ENCODE measurements at places on chromosomes 12 and 14.

- peak; percentile 3 for DNase-seq
Observed at GRCh38 chr12:40152783-40153383, 47.0 kb upstream of the SLC2A13 start.

- DNase-seq, result no peak
Observed at GRCh38 chr14:58297412-58297761, 968 bp upstream of the ARID4A start.

- no peak for DNase-seq
Observed at GRCh38 chr12:1434296-1434955, 160.0 kb downstream of the FBXL14 start.

- DNase-seq, result no peak
Observed at GRCh38 chr14:68796418-68797101, 3.7 kb upstream of the ZFP36L1 start.

- no peak for DNase-seq
Observed at GRCh38 chr14:61706096-61706690, 10.9 kb downstream of the HIF1A start.

DNA sequence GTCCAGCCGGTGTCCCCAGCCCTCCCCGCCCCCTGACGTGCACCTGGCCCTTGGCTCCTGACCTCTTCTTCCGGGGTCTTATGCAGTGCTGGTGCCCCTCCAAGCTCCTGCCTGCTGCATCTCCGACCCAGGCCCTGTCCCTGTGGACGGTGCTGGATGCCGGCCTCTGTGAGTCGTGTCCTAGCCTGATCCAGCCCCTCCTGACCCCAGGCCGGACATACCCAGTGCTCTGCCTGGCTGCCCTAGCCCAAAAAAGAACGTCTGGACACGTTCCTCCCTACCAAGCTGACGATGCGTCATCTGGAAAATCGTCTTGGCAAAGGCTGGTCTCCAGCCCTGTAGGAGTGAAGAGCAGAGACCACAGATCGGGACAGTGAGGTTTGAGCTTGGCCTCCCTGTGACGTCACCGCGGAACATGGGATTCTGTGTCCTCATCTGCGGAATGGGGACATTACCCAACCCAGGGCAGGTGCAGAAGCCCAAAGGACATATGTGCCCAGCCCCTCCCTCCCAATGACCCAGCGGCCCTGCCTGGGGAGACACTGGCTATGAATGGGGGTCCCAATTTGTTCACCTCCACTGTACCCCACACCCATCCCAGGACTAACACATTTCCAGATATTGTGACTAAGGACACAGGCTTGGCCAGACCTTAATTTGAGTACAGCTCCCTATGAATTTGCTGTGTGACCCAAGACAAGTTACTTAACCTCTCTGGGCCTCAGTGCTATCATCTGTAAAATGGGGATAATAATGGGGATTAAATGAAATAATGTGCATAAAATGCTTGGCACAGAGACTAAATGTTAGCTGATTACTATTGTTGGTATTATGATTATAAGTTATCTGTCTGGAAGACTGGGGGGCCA lies 51.0 kb upstream of the BCL11B start:
- DNase-seq, result no peak

GRCh38 chr14:90518941-90519256 lies 122.1 kb downstream of the CALM1 start:
- DNase-seq, result no peak

GRCh38 chr14:55256586-55256985 lies 14.6 kb upstream of the FBXO34 start:
- no peak for DNase-seq

DNA sequence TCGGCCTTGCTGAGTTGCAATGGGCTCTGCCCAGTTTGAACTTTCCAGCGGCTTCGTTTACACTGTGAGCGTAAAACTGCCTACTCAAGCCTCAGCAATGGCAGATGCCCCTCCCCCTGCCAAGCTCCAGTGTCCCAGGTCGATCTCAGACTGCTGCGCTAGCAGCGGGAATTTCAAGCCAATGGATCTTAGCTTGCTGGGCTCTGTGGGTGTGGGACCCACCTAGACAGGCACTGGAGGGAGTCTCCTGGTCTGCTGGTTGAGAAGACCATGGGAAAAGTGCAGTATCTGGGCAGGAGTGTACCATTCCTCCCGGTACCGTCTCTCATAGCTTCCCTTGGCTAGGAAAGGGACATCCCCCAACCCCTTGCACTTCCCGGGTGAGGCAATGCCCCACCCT lies 88.2 kb downstream of the KLHL28 start:
- DNase-seq, result no peak

- no peak for DNase-seq
Observed at GRCh38 chr14:61222388-61222787, 58.8 kb downstream of the TMEM30B start.

DNA sequence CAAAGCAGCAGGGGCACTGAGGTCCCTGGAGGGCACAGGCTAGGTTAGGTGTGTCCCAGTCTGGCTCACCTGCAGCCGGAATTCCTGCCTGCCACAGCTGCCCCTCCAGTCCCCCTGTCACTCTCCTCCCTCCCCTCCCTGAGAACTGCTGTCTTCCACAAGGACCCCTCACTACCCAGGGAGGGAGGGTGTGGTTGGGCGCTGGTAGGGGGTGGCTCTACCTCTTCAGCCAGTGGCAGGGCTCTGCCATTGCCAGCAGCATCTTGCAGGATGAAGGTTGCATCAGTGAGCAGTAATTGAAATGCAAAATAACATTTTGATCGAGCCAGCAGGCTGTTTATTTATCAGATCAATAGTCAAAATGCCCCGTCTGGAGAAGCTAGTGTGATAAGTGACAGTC lies 45.7 kb downstream of the ESRRB start:
- DNase-seq, result no peak

DNA sequence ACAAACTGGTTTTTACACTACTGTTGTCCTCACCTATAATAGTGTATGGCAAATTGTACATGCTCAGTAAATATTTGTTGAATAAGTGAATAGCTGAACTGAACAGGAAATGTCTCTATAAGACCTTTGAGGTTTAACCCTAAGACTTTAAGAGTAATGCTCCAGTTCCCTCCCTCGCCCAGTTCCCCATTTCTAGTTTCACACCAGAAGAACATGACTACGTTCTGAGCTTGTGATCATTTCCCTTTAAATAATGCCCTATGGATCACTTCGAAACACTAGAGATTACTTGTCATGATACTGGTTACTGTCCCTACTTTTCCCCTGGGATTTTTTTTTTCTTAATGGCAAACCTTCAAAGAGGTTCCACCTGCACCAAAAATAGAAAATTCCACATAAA lies 69.3 kb downstream of the PRKD1 start:
- no peak for DNase-seq

DNA sequence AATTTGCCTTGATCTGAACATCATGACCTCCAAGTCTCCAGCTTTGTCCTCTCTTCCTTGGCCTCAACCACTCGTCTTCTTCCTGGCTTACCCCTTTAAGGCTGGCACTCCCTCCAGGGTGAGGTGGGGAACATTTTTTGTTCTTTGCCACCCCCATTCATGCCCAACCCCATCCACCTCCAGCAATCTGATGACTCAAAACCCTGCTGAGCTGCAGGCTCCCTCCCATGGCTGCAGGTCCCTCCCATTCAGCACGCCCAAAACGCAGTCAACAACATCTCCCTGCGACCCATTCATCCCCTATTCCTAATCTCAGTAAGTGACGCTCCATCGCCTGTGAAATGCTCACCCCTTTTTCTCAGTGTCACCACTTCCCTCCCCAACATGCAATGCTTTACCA lies 138.8 kb upstream of the PRMT8 start:
- no peak for DNase-seq

GRCh38 chr14:105333020-105333490 lies 18.5 kb downstream of the PACS2 start:
- no peak for DNase-seq

GRCh38 chr12:41531147-41531829 lies 343.2 kb downstream of the PDZRN4 start:
- DNase-seq, result no peak

- DNase-seq, result no peak
Observed at GRCh38 chr12:130192642-130193345, 30.5 kb downstream of the FZD10 start.

- no peak for DNase-seq
Observed at GRCh38 chr12:89863493-89863938, 154.9 kb upstream of the ATP2B1 start.

- no peak for DNase-seq
Observed at GRCh38 chr14:20499881-20500280, 5.5 kb upstream of the RNASE10 start.

- no peak for DNase-seq
Observed at GRCh38 chr12:110637869-110638441, 24.0 kb downstream of the TCTN1 start.

DNA sequence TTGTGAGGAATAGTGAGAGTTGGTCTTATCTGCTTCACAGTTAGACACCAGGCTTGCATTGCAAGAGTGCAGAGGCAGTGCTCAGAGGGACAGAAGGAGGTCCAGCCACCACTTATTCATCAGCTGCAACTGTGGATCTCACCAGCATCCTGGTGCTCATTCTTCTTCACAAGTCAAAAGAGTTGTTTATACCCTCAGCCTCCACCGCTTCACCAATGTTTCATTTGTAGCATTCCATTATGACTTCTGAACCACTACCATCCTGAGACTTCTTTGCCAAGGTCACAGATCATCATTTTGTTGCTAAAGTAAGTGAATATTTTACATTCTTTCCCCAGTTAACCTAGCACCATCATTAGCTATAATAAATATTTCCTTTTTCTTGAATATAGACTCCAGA lies 230.5 kb upstream of the KITLG start:
- no peak for DNase-seq

- DNase-seq, result peak; percentile 41
Observed at GRCh38 chr12:46160101-46160980, 108.5 kb downstream of the SLC38A1 start.

DNA sequence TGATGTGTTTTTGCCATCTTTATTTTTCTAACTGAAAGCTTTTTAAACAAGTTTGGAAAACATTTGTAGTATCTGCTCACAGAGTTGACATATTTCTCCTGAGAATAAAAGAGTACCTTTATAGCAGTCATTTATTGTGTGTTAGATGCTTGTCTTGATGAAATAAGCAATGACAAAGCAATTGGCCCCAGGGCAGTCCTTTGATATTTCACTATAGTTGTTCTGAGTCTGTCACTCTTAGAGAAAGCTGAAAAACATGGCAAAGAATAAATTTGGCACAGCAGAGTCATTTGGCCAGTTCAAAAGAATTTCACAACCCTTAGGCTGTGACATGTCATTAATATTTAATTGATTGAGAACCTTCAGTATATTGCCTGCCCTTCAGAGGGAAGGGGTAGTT lies 166.2 kb downstream of the PTPRO start:
- no peak for DNase-seq

DNA sequence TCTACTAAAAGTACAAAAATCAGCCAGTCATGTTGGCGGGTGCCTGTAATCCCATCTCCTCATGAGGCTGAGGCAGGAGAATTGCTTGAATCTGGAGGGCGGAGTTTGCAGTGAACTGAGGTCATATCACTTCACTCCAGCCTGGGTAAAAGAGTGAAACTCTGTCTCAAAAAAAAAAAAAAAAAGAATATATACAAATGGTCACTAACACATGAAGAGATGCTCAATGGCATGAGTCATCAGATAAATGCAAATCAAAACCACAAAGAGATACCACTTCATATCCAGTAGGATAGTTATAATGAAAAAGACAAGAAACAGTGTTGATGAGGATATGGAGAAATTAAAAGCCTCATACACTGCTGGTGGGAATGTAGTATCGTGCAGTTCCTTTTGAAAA lies 33.6 kb upstream of the METAP2 start:
- DNase-seq, result no peak

- no peak for DNase-seq
Observed at GRCh38 chr12:69779928-69780327, 41.3 kb downstream of the RAB3IP start.

- no peak for DNase-seq
Observed at GRCh38 chr14:50920482-50921230, 23.6 kb downstream of the PYGL start.

DNA sequence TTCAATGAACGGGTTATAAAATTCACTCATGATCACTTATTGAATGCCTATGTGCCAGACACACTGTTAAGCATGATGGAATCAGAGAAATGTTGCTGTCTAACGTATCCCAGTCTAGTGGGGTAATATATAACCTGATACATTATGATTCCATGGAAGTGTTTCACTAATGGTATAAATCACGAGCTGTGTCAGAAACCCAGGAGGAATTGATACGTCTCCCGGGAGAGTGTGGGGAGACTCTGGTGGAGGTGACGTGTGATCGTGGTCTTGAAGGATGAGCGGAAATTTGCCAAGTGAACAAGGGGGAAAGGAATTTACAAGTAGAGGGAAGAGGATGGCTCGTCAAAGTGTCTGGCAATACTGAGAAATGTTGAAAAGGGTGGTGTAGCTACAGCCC lies 26.5 kb downstream of the MANSC1 start:
- no peak for DNase-seq

GRCh38 chr14:106304271-106304670 lies 777.9 kb downstream of the TMEM121 start:
- DNase-seq, result no peak

DNA sequence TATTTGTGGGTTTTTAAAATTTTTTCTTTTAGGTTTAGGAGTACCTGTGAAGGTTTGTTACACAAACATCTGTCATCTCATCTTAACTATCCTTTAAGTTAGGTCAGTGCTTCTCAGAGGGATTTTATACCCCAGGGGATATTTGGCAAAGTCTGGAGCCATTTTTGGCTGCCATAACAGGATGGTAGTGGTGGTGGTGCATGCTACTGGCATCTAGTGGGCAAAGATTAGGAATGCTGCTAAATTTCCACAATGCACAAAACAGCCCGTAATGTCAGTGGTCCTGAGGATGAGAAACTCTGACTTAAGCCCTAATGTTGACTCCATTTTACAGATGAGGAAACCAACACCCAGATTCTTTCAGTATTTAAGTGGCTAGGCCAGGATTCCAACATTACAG lies 85.2 kb upstream of the MYF6 start:
- DNase-seq, result no peak

DNA sequence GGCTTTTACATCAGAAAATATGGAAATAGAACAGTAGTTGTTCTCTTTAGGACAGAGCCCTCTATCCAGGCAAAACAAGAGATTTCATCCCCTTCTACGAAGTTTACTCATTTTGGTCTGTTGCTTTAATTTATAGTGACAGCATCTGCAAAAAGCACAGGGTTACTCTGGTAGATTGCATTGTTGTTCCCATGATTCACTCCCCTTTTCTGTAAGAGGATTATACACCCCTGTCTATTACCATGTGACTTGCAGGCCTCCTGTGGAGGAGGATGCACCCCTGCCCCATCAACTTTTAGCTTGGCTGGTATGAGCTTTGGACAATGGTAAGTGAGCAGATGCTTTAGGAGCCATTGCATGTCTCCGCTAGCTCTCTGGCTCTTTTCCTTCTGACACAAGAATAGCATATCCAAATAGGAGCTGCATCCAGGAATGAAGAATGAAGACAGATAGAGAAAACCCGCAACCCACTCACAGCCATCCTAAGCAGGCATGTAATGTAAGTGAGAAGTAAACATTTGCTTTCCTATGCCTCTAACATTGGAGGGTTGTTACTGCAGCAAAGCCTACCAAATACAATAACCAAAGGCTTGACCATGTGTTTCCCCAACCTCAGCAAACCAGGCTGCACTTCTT lies 304.2 kb downstream of the AKAP6 start:
- DNase-seq, result no peak

GRCh38 chr14:61193476-61193875 lies 87.7 kb downstream of the TMEM30B start:
- no peak for DNase-seq

Data from NCI-H1417 treated with DMSO at 0.1 percent for 48 hours (cell line).